Activated T-cell treated with anti-CD3 and anti-CD28 coated beads, Interleukin-2, amount 50 U/mL, for 72 hours (primary cell): ENCODE measurements at places on chromosomes 3 and 15.

- peak; percentile 79 for DNase-seq
These were observed 16.7 kb downstream of the SMAD3 start for GRCh38 chr15:67082007-67082536.

GRCh38 chr3:58824285-58824684, 157.7 kb upstream of the FAM3D start:
- peak; percentile 40 for DNase-seq

GRCh38 chr3:160368804-160369203, 30.2 kb downstream of the IFT80 start:
- DNase-seq: no peak

GRCh38 chr15:38886315-38887163, 321.9 kb upstream of the RASGRP1 start:
- DNase-seq: no peak

- DNase-seq: no peak
These were observed 121.6 kb downstream of the NFKBIZ start for GRCh38 chr3:101970905-101971304.
